ENCODE measurements at places on chromosomes 12 and 14.

GRCh38 chr12:4275870-4276301 is 2.3 kb downstream of the CCND2 start:
- DNase-seq: no peak

DNA sequence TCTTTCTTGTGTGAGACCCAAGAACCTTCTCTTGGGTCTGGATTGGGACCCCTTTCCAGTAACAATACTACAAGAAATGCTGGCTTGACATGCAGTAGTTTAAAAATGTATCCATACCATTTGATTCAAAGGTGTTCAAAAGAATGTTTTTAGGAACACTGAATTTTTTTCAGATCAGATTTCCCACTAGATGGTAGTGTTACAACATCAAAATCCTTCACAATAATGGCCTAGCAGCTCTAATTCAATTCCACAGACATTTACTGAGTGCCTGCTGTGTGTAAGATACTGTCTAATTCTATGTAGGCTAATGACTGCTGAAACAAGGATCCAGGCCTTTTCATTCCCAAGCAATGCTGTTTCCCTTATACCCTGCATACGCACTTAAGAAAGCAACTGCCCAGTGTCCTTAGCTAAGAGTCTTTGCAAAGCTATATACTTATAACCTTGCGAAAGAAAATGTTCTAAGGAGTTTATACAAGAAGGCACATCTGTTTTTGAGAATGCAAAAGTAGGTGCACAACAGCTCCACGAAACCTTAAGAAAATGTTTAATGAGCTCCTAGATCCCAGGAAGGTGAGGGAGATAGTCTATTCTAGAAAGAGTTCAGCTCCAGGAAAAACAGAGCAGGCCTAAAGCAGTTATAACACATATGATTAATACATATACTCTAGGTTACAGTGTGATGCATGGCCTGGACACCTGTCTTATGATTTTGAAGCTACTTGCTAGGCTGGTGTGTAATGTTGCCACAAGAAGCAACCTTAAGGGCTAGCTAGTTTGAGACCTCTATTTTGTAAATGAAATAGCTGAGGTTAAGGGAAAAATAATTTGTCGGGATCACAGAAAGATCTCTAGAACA is 50.9 kb upstream of the PKP2 start:
- DNase-seq: no peak

DNA sequence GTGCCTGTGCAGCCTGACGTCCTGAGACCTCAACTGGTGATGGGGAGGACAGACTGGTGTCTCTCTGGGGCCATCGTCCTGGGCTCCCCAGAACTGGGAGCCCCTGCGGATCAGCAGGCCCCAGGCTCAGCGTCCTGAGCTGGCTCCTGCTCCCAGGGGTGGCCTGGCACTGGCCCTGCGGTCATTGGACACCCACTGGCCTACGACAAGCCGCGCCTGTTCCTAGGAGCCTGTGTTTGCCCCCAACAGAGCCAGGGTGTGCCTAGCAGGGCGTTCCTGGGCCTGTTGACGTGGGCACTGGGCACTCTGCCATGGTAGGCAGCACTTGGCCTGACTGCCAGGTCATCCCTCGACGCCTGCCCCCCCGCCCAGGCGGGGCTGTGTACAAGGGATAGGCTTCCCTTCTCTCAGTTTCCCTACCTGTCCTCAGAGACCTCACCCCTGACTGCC is 8.4 kb downstream of the ADSS1 start:
- DNase-seq: no peak

GRCh38 chr12:57027805-57028153 is 11.4 kb upstream of the TAC3 start:
- DNase-seq: no peak

DNA sequence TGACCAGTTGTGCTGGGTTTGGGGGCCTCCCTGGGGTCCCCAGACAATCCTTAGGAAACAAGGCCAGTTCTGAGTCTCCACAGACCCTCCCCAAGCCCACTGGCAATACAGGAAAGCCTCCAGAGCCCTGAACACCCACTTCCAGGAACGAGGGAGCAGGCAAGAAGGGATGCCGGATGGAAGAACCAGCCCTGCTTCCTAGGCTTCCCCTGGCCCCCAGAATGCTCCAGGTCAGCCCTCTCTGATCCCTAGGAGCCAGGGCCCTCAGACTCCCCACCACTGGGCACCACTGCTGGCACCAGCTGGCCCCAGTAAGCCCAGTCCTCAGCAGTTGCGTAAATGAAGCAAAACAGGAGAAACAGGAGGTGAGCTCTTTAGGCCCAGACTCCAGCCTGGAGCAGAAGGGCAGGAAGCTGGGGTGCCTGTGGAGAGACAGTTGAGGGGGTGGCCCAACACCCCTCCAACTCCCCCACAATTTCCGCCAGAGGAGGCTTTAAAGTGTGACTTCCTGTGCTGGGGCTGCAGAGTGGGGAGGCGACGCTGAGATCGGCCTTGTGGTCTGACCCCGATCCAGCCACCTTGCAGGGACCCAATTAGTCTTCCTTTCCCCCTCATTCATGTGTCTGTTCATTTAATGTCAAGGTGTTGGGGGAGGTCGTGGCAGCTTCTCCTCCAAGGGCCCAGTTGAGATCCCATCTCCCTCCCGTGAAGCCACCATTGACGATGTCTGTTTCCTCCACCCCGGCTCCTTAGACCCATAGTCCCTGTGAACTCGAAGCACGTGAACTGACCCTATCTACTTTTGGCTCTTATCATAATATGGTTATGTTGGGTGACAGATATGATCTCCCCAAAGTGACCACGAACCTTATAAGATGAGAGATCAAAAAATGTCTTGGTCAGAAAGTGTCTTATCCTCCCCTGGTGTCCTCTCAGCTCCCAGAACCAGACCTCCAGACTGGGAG is 4.7 kb downstream of the TNFRSF1A start:
- DNase-seq: no peak

GRCh38 chr14:74591899-74592298 is 20.1 kb downstream of the LTBP2 start:
- DNase-seq: no peak

- DNase-seq: no peak
Measured at GRCh38 chr14:51039252-51039651, 55.7 kb downstream of the TRIM9 start.

DNA sequence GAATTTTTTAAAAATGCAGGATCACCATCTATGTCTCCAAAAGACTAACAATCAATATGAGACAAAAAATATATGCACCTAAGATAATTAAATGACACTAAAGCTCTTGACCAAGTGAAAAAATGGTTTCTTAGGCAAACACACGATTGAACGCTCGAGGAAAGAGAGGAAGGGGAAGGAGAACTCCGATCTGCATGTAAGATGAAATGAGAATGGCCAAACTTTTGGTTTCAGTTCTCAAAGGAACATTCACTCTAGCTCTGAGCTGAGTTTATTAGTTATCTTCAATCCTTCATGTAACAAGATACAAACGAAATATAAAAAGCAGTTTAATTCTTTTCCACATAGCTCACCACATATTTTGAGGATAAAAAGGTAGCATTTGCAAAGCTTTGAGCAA is 2.8 kb downstream of the DYRK4 start:
- no peak for DNase-seq

- no peak for DNase-seq
Measured at GRCh38 chr12:50768391-50768790, 4.5 kb downstream of the ATF1 start.

- no peak for DNase-seq
Measured at GRCh38 chr12:106634206-106634605, 51.4 kb downstream of the RFX4 start.

- DNase-seq: no peak
Measured at GRCh38 chr12:79691511-79692248, 916 bp upstream of the PAWR start.

DNA sequence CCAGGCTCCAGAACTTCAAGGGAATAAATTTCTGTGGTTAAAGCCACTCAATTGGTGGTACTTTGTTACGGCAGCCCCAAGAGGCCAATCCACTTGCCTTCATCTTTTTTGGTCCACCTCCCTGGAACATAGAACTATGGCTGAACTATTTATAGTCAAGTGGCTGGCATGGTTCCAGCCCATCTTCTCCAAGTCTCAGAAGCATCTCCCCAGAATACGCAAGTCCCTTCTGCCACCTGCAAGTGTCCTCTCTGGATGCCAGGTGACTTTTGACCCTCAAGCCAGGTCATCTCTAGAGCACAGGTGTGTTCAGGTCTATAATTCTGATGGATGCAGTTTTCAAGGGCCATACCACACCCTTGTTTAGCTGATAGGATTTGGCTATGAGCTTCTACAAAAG is 371.5 kb downstream of the AACS start:
- no peak for DNase-seq

Data from cortex of kidney (tissue), 1 donor.